AG04449 (cell line): ENCODE measurements at places on chromosomes 4 and X.

GRCh38 chr4:151147000-151147399 is 47.6 kb downstream of the RPS3A start:
- no peak for DNase-seq

DNA sequence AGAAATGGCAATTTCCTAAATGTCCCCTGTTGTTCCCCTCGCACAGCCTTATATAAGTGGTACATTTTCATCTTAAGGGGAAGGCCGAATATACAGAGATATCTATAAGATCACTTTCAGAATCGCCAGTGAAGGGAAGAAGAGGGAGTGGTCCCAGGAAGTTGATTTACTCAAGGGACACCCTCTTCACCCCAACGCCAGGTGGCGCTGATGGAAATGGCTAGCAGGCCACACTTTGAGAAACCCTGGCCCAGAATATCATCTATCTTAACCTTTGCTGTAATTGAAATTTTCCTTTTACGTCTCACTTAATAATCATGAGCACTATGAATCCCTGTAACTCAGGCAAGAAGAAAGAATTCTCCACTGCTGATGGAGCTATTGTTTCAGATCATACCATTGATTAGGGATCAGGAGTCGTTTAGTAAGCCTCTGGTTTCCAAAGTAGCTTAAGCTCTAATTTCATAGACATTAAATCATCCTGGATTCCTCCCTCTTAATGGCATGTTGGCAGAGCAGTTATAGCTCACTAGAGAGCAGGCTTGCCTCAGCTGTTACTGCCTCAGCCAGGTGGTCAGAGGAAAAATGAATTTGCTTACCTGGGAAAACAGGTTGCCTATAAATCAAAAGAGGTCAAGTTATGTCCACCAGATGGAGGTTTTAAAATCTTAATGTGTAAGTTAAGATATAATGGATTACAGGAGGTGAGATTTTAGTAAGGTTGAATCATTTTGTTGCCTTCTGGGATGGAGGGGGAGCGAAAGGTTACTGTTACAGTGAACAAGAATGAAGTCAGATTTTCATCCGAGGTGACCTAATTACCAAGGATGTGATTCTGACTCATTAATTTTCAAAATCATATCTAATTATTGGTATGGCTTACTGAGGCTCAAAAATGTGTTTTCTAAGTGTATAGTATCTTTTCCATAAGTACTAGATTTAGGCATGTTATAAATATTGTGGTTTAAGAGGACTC is 941.2 kb upstream of the TENM3 start:
- DNase-seq = no peak

GRCh38 chr4:134911941-134912340 is 710.4 kb upstream of the PABPC4L start:
- DNase-seq = no peak

DNA sequence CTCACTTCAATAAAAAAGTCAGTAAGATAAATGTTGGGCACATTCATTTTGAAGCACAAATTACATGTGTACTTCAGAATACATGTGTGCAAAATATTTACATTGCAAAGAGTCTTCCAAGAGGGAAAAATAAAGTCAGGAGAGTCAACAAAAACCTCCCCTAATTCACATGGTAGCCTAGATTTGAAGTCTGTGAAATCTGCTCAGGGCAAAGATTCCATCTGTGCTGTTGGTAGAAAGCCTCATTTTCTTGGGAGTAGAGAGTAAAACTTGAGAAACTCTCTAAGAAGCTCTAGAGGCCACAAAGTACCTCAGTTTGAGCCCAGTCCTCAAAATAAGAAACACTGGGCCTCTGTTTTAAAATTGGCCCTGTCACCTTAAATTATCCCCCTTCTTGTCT is 303.4 kb downstream of the RAB28 start:
- no peak for DNase-seq

DNA sequence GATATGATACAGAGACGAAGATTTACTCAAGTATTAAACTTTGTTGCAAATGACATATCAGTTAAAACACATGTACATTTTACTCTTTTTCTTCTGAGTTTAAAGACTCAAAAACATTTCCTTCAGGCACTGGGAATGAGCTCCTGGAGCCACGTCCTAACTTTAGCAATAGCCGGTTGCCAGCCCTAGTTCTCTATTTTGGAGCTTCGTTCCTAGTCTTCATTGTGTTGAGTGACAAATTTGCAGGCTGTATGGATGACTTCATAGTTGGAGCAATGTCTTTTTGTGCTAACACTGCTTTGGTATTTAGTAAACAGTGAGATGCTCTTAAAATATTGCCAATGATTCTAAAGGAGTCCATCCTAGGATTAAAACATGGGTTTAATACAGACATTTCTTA is 190.9 kb downstream of the FAT4 start:
- DNase-seq = no peak

- DNase-seq = no peak
These were observed 44.6 kb upstream of the MBNL3 start for GRCh38 chrX:132533409-132533808.

GRCh38 chr4:13529128-13529919 is 15.0 kb downstream of the NKX3-2 start:
- no peak for DNase-seq

DNA sequence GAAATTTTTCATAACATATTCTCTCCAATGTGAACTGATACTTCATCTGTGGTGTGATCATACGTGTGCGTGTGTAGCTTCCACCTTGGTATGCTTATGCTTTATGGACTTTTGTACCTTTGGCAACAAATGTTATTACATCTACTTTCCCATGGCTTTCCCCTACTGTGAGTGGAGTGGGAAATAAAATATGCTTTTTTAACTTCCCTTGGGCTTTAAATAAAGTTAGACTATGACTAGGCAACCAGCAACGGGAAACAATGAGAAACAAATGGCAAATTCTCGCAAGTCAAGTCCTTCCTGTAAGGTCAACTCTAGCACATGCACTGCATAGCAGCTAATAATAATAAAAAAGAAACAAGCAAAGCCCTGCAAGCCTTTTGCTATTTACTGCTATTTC is 205.0 kb upstream of the PDE5A start:
- no peak for DNase-seq

- no peak for DNase-seq
These were observed 199.5 kb downstream of the HHIP start for GRCh38 chr4:144845411-144845810.

DNA sequence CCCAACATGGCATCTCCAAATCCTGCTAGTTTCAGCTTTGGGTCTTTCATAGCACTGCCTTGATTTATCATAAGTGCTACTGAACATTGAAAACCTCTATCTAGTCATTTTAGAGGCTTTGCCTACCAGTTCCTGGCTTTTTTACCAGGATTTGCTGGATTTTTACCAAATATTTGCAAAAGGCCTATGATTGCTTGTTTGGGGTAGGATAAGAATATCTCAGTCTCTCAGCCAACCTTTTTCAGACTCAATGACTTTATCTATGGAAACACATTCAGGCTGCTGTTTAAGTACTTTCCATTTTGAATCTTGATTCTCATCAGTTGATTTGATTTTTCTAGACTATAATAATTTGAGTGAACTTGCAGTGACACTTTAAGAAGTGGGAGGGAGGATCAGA is 80.1 kb downstream of the NPFFR2 start:
- no peak for DNase-seq

GRCh38 chr4:15361529-15361928 is 66.3 kb upstream of the C1QTNF7 start:
- DNase-seq = no peak

DNA sequence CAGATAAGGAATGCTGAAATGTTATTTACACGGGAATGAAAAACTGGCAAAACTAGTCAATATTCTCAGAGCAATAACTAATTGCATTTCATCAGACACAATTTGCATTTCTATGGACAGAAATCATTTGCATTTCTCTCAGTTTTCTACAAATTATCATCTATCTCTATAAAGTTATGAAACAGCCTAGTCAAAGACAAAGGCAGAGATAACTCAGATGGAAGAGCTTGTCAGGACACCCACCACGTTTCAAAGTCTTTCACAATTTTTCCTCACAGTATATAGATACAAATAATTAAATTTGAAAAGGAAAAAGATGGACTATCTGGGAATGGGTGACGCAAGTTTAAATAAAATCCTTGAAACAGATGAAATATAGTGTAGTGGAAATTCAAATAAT is 230.8 kb downstream of the GASK1B start:
- DNase-seq = no peak

DNA sequence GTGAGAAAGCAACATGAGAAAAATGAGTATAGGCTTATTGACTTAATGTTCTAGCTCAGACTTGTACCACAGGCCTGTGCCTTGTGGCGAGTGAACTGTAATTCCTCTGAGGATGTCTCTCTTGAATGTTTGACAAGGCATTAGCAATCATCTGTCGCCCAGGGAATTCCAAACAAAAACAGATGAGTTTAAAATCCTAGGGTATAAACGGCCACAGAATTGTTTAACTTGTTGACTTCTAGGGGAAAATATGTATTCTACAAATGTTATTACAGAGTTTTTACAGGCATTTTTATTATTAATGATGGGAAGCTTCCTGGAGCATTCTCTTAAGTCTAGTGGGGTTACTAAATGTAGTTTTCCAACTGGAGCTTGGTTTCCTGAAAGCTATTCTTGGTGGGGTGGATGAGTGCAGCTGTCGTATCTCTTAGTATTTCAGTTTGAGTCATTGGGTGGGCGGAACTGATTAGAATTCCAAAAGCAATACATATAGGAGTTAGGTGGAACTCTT is 40.6 kb downstream of the ARHGAP10 start:
- peak; percentile 63 for DNase-seq

DNA sequence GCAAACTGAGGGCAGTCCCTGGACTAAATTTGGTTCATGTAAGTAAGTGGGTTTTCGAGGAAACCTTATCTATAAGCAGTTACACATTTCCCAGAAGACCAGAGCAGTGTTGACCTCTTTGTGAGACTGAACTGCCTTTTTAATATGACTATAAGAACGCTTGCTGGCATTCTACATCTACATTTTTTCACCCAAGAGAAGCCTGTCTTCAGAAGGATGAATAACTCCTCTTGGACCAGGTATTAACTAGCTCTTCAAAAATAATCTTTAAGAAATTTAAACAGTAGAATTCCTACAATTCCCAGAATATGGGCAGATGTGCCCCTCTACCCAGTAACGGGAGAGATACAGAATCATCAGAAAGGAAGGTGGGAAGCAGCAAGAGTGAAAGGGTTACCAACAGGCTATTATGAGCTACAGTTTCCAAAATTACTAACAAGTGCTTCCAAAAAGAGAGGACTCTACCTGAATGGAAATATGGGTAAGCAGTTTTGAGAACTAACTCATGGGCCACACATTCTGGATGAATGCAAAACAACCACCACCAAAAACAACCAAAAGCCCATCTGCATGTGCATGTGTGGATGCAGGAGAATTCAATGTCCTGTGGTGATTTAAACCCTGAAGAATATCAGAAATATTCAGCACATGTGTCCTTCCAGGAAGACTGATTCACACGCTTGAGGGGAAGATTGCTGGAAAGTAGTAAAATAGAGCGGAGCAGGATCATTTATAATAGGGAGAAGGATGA is 17.4 kb downstream of the BBS12 start:
- DNase-seq = no peak

- DNase-seq = no peak
These were observed 141.1 kb upstream of the NDST3 start for GRCh38 chr4:117893207-117893606.

DNA sequence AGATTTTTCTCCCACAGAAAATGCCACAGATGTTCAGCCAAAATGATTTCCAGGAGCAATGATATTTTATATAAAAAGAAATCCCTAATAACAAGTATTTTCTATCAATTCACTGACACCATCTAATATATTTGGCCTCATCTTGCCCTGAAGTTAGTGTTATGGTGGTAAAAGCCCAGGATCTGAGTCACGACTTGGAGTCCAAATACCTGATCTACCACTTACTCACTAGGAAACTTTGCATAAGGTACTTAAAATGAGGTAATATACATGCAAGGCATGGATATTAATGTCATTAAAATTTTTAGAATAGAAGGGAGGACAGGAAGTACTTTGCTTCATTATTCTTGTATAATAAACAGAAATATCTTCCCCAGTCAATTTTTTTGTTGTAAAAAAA is 16.3 kb downstream of the PPP3CA start:
- no peak for DNase-seq

DNA sequence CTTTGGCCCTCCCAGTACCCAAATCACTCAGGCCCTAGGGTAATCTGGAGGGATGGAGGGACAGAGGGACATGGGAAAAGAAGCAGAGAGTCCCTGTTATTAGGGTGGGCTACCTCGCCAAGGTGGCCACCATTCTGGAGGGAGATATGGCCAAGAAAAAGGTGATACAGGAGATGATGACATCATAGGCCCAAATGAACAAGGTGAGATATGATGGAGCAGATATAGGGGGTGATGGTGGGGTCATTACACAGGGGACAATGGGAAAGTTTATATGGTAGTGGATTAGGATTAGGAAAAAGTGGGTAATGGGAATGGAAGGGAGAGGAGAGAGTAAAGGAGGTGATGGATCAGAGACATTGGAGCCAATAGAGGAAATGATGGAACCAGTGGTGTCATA is 12.9 kb upstream of the SYP start:
- no peak for DNase-seq

DNA sequence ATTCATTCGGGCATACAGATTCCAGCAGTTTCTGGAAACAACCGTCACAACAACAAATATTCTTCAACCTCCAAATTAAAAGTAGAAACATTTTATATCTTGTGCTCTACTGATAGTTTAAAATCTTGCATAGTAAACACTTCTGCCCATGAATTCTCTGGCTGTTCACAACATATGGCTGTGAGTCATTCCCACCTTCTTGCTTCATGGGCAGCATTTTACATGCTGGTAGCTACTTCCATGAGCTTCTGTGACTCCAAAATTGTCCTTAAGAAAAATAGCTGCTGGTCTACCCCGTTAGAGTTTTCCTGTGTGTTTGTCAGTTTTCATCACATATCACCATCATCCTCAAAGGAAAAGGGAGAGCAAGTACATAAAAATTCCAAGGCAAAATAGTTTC is 22.7 kb downstream of the PNPLA4 start:
- DNase-seq = no peak

DNA sequence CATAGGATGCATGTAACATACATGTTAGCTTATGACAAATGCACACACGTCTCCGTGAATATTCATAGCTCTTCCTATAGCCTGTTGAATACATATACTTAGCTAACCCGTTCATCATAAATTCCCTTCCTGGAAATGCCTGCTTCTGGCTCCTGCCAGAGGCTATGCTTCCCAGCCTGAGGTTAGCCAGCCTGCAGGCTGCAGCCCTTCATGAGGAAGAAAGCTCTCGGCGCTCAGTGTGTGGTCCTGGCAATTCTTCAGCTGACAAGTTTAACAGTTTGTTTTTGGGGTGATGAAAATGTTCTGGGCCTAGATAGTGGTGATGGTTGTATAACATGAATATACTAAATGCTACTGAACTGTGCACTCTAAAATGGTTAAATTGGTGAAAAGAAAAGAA is 48.8 kb upstream of the MAN2B2 start:
- DNase-seq = no peak

GRCh38 chr4:11635342-11635741 is 206.6 kb upstream of the HS3ST1 start:
- DNase-seq = no peak

GRCh38 chr4:39716356-39716755 is 18.4 kb downstream of the UBE2K start:
- no peak for DNase-seq

- no peak for DNase-seq
These were observed 1387.6 kb downstream of the STIM2 start for GRCh38 chr4:28248269-28248668.

- DNase-seq = no peak
These were observed 28.6 kb downstream of the GLRB start for GRCh38 chr4:157104541-157104940.
